HAP-1 (cell line): ENCODE measurements at places on chromosomes 12 and 14.

- DNase-seq: no peak
Observed at GRCh38 chr12:64560396-64561301, 49.6 kb upstream of the RASSF3 start.

DNA sequence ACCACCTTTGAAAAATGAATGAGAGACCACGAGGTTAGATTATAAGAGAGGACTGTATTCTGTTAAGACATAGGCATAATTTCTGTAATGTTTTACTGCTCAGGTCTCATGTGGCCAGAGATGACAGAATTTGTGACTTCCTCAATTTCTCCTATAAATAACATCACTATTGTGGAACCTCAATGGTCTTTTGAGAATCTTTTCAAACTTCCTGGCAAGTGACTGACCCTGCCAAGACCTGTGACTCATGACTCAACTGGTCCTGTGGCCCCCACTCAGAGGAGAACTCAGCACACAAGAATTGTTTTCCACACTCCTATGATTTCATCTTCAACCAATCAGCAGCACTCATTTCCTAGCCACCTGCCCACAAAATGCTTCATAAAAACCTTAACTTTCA, 508.2 kb upstream of the ATP2B1 start:
- DNase-seq: no peak

DNA sequence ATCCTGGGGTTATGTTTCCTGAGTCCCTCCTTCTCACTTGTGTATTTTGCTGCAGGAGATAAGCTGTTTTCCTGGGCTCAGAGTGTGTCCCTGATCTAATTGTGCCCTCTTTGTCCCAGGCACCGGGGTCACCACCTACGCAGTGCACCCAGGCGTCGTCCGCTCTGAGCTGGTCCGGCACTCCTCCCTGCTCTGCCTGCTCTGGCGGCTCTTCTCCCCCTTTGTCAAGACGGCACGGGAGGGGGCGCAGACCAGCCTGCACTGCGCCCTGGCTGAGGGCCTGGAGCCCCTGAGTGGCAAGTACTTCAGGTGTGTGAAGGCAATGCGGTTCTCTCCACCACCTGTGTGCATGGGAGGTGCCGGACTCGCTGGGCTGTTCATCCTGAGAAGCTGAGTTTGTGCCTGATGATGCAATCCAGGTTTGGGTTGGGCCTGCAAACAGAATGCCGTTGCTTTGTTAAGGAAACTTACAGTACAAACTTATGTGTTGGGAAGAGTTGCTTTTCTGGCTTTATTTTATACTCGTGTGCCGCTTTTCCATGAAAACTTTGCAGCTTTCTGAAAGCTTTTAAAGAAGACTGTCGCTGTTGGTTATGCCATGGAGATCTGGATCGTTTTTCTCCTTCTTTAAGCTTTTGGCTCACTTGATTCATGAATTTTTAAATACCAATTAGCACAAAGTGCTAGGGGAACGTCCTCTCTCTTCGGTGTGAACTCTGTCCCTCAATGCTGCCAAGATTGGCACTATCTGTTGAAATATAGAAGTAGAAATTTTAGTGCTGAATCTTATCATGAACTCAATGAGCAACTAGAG, 27.6 kb downstream of the RDH12 start:
- no peak for DNase-seq

DNA sequence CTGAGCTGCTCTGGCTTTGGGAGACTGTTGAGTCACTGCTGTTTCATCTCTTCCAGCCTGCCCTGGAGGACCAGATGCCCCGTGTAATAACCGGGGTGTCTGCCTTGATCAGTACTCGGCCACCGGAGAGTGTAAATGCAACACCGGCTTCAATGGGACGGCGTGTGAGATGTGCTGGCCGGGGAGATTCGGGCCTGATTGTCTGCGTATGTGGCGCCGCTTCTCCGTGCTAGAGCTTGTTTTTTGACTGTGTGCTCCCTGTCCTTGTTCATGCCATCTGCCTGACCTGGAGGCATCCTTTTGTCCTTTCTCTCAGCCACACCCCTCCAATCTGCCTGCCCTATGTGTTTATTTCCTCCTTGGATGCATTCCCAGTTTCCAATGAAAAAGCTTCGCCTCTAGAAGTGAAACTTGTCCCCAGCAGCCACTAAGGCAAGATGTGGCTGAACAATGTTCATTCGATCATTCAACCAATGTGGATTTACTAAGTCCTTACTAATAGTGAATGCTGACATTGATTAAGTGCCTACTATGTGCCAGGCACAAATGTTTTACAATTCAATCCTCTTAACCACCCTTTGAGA, 98.6 kb downstream of the NT5DC3 start:
- no peak for DNase-seq

DNA sequence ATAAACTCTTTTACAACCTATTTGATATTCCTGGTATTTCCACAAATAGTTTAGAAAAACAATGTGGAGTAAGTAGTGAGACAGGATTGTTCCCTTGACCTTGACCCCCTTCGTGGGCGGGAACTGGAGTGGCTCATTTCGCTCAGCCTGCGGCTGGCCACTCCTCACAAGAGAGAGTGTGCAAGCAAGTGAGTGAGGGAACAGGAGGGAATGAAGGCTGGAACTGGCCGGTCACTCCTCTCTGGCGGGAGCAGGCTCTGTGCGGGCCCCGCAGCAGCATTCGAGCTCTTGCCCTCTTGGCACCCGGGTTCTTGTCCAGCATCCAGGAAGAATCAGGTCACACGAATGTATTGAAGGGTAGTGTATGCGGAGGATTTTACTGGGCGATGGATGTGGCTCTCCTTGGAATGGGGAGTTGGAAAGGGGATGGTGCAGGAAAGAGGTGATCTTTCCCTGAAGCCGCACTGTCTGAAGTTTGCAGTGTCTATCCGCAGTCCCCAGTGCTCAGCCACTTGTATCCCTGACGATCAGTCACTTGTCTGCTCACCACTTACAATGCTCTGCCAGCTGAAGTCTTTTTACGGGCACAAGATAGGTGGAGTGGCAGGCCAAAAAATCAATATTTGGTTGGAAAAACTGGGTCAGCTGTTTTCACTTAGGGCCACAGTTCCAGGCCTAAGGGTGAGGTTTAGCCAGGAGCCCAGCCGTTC, 28.0 kb upstream of the TXNRD1 start:
- DNase-seq: no peak

DNA sequence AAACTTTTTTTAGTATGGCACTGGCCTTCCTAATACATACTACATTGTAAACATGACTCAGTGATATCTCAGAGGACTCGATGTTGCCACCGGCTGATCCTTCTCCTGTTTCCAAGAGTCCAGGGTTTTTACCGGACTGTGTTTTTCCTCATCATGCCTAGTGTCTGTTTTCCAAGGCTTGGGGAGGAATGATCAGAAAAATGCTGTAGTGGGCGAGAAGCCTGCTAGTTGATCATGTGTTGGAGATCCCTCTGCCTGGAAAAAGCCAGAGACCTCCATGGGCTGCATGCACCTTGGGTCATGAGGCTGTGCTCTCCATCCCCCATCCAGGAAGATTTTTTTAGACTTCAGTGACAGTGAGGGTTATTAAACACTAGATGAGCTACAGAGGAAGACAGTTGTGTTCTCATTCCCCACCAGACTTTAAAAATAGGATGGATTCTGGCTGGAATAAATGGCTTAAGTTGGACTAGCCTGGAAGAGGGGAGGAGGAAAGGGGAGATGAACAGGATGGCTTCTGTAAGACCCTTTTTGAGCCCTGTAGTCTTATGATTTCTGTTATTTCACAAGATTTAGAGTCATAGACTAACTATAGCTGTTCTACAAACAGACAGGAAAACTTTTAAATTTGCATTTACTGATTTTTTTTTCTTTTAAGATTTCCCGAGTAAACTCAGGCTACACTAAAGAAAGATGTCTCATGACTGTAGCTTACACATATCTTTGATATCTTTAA, 145.7 kb downstream of the SAMD4A start:
- DNase-seq: no peak

- no peak for DNase-seq
Observed at GRCh38 chr12:64351265-64351664, 39.3 kb downstream of the C12orf56 start.

DNA sequence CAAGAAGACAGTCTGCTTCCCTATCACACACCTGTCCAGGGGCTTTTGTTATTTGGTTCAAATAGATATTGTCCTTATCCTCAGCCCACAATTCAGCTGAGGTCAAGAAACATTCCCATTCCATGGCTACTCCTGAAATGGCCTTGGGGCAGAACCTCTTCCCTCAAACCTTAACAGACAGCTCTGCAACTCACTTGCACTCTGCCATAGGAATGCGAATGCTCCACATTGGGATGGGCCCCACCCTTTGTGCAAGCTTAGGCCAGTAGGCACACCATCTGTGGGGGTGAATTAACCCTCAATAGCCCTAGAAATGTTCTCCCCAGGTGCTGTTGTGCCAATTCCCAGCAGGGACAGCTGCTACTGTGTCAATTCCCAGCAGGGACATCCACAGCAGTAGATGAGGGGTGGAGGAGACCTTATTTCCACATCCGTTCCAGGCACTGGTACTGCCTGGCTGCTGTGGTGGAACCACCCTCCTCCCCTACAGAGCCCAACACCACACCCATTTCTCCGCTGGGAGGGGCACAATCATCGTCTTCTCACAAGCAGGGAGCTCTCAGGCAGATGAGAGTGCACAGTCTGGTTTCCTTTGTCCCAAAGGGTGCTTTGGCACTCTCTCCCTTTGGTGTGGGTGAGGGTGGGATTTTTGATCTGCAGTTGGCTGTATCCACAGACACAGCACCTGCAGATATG, 42.3 kb upstream of the GLIPR1 start:
- DNase-seq: no peak

DNA sequence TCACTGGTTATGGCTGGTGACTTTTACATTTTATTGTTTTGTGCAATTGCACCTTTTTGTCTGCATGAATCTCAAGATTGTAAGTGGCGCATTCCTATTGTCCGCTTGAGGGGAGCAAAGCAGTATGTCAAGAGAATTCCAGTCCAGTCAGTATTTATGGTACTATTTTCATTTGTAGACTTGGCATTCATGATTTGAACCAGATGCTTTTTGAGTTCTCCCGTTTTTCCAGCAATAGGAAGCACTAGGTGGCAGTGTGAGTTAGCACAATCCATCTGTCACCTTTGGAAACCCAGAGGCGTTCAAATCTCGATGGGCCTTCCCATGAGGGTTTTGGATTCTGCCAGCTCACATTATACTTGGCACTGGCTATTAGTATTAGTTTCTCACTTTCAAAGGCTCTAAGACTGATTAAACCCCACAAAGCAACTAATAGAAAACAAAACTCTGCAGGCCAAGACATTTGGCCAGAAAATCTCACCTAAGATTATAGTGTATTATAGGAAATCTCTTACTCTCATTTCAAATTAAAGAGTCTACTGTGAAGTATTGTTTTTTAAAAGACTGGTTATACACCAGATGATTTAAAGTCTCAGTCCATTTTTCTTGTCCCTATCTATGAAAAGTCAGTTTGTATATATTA, 2.2 kb downstream of the DACT1 start:
- peak; percentile 57 for DNase-seq

- no peak for DNase-seq
Observed at GRCh38 chr14:80602946-80603345, 338.6 kb downstream of the CEP128 start.

GRCh38 chr14:21940887-21941856, 267.6 kb upstream of the OR4E1 start:
- DNase-seq: no peak

DNA sequence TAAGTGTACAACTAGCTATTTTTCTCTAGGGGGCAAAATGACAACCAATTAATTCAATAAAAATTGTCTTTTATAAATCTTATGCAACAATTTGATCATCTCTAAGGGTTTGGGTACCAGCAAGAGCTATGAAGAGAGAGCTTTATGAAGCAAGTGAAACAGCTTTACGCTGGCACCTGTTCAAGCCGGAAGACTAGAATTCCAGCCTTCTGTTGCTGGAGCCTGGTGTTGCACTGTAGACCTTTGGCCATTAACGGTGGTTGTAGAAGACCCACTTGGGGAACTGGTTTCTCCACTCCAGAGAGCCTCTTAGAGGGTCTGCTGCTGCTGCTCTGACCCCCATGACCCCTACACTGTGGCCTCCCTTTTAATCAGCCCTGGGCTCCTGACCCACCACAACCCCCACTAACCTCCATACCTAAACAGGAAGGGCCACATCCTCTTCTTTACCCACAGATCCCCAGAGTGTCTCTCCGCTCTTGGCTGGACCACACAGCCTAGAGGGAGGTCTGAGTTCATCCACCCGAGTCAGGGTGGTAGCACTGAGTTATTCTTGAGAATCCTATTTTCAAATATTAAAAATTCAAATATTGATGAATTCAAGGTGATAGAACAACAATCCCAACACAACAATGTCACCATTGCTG, 54.6 kb upstream of the STON2 start:
- DNase-seq: no peak

- no peak for DNase-seq
Observed at GRCh38 chr12:82959821-82960220, 273.1 kb downstream of the TMTC2 start.

- DNase-seq: peak; percentile 29
Observed at GRCh38 chr12:120229487-120230325, 28.8 kb upstream of the RPLP0 start.

GRCh38 chr12:111063295-111064026, 143.1 kb upstream of the MYL2 start:
- no peak for DNase-seq

DNA sequence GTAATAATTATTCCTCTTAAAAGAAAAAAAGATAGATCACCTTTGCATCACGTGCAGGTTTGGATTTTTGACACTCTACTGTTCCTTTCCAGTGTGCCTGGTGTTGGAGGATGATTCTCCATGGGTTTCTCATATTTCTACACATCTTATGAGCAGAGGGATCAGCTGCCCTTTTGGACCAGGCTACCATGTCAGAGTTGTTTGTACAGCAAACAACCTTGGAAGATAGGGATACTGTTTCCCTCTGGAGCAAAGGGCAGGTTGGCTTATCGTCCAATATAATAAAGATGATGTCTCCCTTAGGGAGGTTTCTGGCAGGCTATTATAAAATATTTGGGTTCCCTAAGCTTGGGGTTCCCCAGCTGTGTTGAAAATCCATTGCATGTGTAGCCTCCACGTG, 42.1 kb downstream of the DAO start:
- DNase-seq: no peak

GRCh38 chr14:100736269-100737180, 9.8 kb downstream of the DLK1 start:
- peak; percentile 17 for DNase-seq

DNA sequence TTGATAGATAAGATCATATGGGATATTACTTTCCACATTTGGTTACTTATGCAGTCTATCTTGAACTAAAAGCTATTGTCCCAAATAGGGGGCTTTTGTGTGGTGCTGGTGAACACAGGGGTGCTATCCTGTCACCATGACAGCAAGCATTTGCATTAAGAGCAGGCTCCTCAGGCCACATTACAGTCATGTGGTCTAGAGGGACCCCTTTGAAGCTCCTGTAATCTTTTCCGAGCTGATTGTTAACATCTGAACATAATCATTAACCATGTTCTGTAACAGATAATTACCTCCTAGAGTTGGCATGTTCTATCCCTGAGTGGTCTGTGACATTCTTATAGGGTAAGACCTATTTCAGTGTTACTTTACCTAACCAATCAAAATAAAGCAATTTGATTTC, 178.8 kb downstream of the KTN1 start:
- DNase-seq: no peak

GRCh38 chr14:43649508-43649907, 857.6 kb downstream of the FSCB start:
- no peak for DNase-seq

- DNase-seq: no peak
Observed at GRCh38 chr12:4771960-4772566, 51.9 kb downstream of the GALNT8 start.
